Stimulated activated effector memory CD8-positive, alpha-beta T cell treated with anti-CD3 and anti-CD28 coated beads, Interleukin-12 subunit alpha, Interleukin-12 subunit beta, amount 100 ng/mL, for 72 hours (primary cell): ENCODE measurements at places on chromosomes 3 and 15.

DNA sequence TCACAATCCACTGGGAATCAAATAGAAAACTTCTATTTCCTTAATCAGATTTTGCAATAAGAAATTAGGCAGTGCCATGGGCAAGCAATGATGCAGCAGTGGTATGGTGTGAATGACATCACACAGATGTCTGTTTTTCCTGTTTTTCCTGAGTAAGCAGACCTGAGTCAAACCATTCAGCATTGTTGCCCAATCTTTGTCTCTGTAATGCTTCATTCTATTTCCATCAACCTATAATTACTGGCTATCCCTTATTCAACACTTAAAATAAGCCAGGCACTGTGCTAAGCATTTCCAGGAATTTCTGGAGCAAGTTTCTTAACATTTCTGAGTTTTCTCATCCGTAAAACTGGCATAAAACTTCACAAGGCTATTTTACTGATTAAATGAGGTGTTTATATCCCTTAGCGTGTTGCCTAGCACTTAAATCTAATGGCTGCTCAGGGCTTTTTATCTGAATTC, 11.3 kb upstream of the OXSR1 start:
- no peak for DNase-seq

GRCh38 chr3:154583086-154583634, 153.2 kb upstream of the GPR149 start:
- DNase-seq = no peak

DNA sequence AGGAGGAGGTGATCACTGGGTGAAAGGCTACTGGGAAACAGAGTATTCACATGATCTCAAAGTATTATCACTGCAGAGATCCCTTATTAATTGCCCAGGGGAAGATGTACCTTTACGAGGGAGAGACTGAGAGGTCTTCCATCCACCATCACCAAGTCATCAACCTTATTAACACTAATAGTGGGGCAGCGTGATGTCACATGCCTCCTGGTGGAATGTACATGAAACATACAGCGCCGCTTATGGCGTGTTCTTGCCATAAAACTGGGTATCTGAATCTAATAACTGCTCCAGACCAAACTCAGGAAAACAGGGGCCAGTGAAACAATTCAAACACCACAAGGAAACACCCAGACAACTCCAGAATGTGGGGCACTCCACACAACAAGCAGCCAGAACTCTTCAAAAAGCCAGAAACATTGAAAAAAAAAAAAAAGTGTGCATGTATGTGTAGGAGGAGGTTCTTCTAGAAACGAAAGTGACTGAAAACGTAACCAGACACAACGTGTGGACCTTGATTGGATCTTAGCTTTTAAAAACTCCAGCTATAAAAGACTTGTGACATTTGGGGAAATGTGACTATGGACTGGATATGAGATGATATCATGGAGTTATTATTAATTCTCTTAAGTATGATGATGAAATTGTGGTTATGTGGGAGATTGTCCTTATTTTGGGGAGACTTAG, 4.6 kb downstream of the STIMATE start:
- DNase-seq = peak; percentile 58

DNA sequence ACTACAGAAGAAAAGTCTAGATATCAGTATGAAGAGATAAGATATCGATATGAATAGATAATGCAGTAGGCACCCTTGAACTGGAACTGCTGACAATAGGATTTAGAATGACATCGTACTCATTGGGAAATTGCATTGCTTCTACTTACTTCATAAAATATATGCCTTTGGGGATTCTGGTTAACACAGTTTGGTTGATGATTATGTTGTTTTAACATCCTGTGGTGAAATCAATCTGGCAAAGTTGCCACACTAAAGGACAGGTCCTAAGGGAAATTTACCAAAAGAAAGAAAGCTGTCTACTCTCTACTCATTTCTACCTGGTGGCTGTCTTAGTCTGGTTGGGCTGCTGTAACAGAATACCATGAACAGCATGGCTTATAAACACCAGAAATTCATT, 417.4 kb upstream of the DPH6 start:
- no peak for DNase-seq

GRCh38 chr3:39513791-39514369, 46.4 kb downstream of the MOBP start:
- DNase-seq = no peak

DNA sequence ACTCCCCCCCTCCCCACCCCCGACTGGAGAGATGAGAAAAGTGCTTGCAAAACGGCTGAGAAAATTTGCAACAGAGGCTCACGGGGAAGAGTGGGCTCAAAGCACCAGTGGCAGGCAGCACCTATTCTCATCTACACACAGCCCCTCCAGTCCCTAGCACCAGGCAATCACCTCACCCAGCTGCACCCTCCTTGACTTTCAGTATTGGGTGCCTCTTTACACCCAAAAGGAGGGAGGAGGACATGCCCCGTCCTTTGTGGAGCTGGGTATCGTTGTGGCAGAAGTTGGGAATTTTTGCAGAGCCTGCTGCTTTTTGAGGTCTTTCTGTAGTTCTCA, 182.8 kb upstream of the TOPAZ1 start:
- no peak for DNase-seq
